ENCODE measurements at places on chromosomes 1 and 21.
A peak's percentile ranks its signal among the peaks of the same experiment; 100 is the strongest.

- DNase-seq: no peak
Observed at GRCh38 chr1:68571454-68572235, 74.8 kb upstream of the DEPDC1 start.

DNA sequence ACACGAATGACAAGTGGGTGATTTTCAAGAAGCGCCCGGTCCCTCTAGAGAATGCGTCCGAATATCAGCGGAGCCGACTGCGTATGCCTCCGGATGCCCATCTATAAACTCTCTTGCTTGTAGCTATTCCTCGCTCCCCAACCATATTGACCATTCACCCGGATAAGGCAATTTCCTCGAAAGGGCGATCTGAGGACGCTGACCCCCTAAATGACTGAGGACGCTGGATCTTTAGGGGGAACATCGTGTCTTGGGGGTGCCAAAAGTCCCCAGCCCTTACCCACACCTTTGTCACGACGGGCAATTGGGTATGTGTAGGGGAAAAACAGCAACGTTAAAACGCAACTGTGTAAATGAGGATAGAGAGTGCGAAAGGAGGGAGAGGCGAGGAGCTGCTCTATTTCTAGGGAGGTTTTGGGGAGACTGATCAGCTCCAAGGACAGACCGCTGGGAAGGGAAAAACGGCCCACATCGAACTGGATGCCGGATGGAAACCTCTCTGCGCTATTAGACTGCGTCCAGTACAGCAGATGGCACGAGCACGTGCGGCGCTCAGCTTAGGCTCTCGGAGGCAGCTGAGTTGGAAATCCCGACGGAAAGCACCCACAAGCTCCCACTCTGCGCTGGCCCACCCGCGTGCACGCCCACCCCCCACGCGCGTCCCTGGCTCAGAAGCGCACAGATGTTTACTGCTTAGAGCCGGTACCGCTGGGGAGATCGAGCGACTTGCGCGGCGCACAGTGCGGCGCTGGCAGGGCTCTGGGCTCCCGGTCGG is 2.9 kb upstream of the PRRX1 start:
- no peak for DNase-seq

DNA sequence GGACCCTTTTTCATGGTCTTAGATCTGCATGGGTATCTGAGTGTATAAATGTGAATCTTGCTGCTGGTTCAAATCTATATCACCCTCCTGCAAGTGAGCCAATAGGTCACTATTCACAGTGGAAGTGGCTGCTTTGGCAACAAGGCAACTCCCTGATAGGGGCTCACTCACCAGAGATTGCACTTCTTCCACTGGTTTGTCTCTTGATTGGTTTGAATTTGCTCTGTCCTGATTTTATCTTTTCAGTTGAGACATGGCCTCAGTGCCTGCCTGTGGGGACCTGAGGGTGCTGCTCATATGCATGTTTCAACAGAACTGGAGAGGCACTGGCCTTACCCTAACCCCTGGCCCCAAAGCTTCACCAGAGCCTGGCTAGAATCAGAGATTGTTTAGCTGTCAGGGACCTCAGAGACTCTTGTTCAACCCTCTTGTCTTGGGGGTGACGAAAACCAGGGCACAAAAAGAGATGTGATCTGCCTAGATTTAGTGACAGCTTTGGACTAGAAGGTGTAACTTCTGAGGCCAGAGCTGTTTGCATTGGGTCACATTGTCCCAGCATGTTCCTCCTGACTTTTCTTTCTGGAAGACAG is 16.9 kb downstream of the AVPR1B start:
- DNase-seq: no peak

GRCh38 chr1:67053535-67053784 is 488 bp downstream of the SLC35D1 start:
- no peak for DNase-seq

GRCh38 chr1:182149411-182149965 is 88.0 kb upstream of the ZNF648 start:
- no peak for DNase-seq

DNA sequence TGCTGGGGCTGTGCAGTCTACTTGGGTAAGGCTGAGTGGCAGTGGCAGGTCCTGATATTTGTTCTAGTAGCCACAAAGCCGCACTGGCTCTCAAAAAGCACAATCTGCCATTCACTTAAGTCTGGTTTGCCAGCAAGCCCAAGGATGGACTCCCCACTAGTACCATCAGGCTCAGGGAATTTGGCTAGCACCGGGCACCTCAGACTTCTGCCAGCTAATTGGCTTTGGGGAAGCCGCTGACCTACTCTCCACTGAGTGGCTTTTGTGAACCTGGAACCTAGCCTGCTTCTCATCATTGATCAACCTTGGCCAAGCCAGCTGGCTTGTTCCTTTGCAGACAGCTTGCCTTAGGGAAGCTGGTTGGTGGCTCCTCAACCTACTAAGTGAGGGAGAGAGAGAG is 83.1 kb downstream of the ESRRG start:
- no peak for DNase-seq

DNA sequence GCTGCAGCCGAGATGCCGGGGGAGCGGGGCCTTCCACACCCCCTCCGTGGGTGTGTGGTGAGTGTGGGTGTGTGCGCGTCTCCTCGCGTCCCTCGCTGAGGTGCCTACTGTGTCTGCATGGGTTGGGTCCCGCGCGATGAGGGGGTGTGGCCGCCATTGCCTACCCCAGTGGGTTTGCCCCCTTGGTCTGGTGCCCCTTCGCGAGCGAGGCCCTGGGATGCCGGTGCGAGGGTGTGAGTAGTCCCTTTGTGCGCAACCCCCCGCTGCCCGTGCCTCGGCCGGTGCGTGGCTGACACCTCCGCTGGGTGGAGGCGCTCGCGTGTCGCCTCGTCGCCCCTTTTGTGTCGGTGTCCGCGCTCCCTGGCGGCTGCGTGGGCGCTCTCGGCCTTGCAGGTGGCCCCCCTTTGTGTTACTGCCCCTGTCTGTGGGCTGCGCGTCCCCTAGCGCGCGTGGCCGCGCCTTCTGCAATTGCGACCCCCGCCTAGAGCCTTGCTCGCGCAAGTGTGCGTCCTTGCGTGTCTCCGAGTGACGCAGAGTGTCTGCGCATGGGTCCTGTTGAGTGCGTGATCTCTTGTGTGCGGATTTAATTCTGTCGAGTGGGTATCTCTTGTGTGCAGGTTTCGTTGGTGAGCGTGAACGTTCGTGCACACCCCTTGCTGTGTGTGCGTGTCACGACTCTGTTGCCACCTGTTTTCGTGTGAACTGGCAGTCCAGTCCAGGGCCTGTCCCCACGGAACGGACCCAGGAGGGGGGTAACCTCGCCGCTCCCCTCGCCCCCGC is 553 bp downstream of the TTC3 start:
- peak; percentile 42 for DNase-seq

GRCh38 chr1:229133151-229133550 is 137.8 kb upstream of the RAB4A start:
- DNase-seq: no peak
